Hippocampal formation (tissue), 2 donors: ENCODE measurements at places on chromosomes 3 and 15.

GRCh38 chr3:101300073-101300472, 20.3 kb downstream of the IMPG2 start:
- DNase-seq, result no peak

- no peak for DNase-seq
Observed at GRCh38 chr15:41583795-41584194, 24.8 kb downstream of the TYRO3 start.

GRCh38 chr3:138043266-138044029, 33.5 kb downstream of the CLDN18 start:
- no peak for DNase-seq

- no peak for DNase-seq
Observed at GRCh38 chr3:18591120-18591519, 166.0 kb upstream of the SATB1 start.

DNA sequence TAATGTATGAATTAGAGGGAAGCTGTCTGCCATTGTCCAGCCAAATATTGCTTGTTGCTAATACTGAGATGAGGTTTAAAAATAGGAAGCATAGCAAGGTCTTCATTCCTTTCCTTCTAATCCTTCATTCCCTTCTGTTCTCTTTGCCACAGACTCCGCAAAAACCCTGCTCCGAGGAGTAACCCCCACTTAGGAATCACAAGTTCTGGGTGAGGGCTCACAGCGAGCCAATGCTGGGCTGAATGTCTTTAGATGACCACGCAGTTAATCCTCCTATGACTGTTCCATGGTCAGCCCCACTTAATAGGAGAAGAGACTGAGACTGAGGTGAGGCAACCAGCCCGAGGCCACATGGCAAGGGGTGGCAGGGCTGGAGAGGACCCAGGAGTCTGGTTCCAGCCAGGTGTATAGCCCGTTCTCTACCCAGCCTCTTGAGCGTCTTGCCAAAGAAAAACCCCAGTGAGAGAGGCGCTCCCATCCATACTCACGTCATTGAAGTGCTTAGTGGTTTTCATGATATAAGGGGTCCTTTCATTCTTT, 44.9 kb upstream of the CTSH start:
- no peak for DNase-seq

GRCh38 chr3:135040321-135041240, 245.5 kb downstream of the EPHB1 start:
- no peak for DNase-seq
